ENCODE measurements at places on chromosomes 16 and 17.

DNA sequence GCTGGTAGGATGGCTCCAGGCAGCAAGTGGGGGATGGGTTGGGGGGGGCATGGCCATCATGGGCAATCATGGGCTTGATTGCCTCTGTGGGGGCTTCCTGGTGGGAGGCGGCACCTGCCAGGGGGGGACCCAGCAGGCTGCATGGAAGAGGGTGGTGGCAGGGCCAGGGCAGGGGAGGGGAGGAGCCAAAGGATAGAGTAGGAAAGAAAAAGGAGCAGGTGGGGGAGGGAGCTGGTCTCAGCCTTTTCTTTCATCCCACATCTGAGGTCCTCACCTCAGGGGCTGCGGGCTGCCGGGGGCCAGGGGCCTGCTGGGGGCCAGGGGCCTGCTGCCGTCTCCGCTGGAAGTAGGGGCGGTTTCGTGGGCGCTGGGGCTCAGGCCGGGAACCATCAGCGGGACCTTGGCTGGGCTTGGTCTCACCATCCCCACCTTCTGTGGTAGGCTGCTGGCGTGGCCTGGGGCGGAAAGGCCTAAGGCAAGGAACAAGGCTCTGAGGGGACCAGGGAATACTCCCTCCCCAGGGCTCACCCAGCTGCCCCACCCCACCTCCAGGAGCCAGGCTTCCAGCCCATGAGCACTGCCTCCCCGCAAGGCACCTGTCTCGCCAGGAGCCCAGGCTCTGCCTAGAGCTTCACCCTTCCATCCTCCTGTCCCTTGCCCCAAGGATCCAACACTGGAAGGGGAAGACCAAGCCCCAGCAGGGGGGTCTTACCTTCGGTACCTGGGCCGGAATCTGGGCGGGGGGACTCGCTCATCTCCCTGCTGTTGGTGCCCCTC, 5.0 kb downstream of the YBX2 start:
- no peak for DNase-seq

DNA sequence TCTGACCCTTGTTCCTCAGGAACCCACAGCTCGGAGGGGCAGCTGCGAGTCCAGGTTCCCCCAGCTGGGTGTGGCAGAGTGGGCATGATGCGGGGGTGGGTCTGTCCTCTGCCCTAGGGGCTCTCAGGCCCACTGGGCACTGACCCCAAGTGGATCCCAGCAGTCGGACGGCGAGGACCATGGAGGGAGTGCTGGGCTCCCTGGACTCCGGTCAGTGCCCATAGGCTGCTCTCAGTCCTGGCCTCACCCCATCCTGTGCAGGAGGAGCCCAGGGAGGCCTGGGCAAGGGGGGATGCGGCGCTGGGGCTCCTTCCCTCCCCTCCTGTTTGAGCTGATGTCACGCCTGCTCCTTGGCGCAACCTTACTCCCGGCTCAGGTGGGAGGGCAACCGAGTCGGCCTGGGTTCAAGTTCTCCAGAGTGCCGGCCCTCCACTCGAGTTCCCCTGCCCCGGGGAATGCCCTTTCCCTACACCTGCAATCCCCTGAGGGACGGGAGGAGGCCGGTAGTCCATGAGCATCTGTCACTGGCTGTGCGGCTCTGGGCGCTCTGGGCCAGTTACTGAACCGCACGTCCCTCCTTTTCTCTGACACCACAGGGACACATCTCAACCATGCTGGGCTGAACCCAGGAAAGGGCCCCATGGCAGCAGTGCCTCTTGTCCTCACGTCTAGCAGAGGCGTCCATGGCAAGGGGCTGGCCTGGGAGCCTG, 52.6 kb upstream of the ACSF3 start:
- no peak for DNase-seq

- no peak for DNase-seq
Observed at GRCh38 chr17:29710891-29711418, 88.2 kb upstream of the CORO6 start.

DNA sequence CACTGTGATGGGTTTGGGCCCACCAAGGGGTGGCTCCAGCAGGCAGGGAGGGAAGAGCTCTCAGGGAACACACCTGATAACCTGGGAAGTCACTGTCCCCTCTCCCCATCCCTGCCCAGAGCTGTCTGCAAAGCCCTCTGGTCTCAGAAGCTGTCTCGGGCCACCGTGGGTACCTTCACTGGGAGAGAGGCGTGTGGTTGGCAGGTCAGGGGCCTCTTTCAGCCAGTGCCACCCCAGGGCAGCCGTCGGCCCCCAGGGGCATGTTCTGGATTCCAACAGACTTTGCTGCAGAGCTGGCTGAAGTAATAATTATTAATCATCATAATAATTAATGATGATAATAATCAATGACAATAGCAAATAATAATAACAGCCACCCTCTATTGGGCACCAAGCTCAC, 21.1 kb downstream of the MGAT5B start:
- no peak for DNase-seq

- no peak for DNase-seq
Observed at GRCh38 chr16:57893559-57894389, 77.2 kb downstream of the CNGB1 start.

DNA sequence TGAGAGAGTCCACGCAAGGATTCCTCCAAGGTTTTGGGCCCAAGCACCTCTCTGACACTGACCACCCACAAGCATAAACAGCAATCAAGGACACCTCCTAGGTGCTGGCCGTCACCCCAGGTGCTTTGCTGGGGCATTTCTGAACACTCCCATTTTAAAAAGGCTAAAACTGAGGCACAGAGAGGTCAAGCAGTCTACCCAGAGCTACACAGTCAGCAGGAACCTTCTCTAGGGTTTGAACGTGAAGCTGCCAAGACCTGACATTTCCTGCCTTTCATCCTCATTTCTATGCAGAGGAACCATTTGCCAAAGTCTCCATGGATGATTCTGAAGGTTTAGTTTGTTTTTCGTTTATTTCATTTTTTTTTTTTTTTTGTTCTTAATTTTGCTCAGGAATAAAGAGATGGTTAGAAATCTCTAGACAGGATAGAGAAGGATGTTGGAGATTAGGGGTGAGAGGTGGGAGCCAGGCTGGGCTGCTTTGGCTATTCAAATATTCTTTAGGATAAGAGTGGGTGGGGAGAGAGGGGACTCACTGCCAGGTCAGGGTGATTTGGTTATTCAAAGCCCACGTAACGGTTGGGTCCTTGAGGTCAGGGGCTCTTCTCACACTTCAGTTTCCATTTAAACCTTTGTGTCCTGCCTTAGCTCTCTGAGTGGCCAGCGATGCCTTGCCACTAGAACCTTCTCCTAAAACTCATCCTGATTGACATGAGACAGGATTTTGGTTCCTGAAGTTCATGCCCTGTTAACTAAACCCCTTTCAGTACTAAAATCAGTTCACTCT, 6.2 kb downstream of the PLCG2 start:
- DNase-seq: no peak

- no peak for DNase-seq
Observed at GRCh38 chr16:5065813-5066212, at the start of gene C16orf89. C16orf89 (minus strand) TSS chr16:5065956; CDS start chr16:5065908, 48 bp downstream.

- DNase-seq: no peak
Observed at GRCh38 chr16:27596411-27596810, 46.5 kb downstream of the KATNIP start.

DNA sequence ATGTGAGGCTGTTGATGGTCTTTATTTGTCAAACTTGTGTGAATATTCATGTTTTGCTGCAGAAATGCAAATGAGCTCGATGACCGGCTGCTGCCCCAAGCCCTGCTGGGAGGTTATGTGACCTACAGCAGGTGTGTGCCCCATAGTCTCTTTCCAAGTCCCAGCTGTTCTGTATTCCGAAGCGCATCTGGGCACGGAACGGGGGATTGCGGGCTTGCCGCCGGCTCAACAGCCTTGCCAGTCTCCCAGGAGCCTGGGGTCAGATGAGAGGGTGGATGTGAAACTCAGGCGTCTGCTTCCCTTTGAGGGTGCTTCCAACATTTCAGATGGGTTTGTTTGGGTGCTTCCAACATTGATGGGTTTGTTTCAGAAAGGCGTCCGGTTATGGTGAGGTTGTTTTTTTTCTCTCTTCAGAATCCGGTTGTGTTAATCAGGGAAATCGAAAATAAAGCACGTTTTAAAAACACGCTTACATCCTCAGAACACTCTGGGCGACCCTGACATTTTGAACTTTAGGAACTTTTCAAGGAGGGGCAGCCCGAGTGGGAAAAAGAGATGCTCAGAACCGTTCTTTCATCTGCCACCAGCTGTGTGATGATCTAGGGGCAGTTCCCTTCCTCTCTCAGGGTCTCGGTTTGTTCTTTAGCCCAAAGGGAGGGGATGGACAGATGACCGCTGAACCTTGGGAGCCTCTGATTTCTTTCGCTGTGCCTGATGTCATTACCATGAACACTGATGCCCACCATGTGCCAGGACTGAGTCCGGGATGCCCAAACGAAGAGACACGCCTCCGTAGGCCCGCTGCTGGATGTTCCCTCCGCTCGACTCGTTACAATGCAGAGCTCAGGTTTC, 47.8 kb upstream of the AMZ2 start:
- DNase-seq: no peak

DNA sequence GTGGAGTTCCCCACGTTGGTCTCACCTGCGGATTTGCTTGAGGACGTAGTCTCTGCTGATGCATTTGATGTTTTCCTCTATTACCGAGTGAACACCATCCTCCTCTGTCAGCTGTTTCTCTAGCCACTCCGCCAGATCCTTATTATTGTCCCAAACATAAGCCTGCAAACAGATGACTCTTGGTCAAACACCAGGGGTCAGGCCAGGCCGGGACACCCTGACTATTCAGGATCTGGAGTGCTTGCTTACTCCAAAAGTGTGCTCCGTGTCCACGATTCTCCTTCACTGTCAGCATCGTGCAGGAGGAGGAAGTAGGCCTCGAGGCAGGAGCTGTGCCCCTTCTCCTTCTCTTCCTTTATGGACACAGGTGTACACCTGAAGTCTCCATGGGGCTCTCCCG, 140.2 kb downstream of the AATF start:
- peak; percentile 19 for DNase-seq

DNA sequence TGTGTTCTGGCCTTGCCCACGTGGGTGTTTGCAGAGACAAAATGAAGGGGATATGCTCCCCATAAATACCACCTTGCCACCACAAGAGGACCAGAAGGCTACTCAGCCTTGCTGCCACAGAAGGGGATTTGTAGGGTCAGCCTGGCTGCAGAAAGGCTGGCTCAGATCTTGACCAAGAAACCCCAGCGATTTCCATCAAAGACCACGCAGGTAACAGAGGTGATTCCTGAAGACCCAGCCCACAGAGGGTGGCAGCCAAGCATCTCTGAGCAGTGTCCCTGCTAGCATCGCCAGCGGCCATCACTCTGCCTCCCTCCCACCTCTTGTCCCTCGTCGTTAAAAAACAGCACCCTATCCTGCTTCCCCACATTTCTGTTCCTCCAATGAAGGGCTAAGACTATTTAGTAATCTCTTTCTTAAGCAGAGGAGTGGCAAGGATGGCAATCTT, 54.9 kb downstream of the BEAN1 start:
- DNase-seq: no peak

DNA sequence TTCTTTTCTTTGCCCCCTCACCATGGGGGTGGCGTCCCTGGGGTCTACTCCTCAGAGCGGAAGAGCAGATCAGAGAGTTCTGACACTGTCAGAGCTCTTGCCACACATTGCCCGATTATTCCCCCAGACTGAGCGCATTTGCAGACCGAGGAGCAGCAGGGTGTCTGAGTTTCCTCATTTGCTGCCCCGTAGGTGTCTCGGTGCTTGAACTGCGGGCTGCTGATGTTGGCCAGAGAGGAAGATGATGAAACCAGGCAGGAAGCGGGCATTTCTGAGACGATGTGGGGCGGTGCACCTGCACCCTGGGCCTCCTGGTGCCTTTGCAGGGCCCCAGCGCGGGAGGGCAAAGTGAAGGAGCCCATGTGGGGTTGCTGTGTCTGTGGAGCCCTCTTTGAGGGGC, 55.2 kb downstream of the ARSG start:
- no peak for DNase-seq

GRCh38 chr16:49564496-49565229, 191.1 kb downstream of the C16orf78 start:
- DNase-seq: no peak

DNA sequence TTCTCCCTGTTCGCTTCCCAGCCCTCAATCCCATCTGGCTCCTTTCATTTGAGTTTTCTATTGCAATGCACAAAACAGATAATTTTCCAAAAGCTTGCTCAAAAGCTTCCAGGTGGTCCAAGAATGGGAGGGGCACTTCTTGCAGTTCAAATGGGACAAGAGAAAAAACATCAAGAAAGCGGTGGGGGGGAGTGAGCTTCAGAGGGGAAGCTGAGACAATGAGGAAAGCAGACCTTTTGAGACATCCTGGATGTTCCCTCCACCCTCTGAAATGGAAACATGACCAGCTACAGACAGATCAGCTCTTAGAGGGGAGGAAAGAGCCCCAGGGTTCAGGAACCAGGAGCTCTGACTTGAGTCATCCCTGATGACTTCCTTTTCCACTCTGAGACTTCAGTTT, 368.2 kb downstream of the SLC39A11 start:
- no peak for DNase-seq

- DNase-seq: no peak
Observed at GRCh38 chr17:62045109-62045508, 20.0 kb downstream of the MED13 start.

- no peak for DNase-seq
Observed at GRCh38 chr17:31488264-31488981, 96.9 kb downstream of the RAB11FIP4 start.

DNA sequence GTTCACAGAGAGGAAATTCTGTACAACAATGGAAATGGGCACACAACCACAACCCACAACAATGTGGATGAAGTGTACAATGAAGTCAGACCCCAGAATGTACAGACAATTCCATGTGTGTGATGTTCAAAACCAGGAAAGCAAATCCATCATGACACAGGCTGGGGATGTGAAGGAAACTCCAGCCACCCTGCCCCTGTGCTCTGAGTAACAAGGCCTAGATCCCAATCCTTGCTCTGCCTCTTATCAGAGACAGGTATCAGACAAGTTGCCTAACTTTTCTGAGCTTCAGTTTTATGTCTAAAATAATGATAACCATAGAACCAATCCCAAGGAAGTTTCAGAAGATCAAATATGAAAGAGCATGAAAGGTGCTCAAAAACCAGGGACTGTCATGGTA, 1.8 kb upstream of the C16orf95 start:
- DNase-seq: no peak

- DNase-seq: no peak
Observed at GRCh38 chr17:81582341-81582740, 30.2 kb upstream of the FAAP100 start.

GRCh38 chr16:5480431-5481195, 383.0 kb upstream of the EEF2KMT start:
- no peak for DNase-seq

- no peak for DNase-seq
Observed at GRCh38 chr17:76232342-76232741, 8.0 kb downstream of the RNF157 start.
